ENCODE measurements at places on chromosomes 11 and 22.

DNA sequence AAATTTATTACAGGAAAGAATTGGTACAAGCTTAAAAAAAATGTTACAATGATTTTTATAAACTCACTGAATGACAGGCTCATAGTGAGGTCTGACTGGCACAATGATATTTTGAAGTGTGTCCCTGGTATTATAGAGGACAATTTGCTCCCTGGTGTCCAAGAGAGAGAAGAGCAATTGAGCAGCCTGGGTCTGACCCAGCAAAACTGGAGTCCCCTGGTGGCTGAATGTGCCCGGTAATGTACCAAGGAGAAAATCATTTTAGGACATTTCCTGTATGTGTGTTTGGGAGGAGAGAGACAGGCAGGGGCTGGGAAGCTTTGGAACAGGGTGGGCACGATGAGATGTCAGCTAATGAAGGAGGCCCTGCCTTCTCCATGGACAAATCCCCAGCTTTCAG is 125.3 kb downstream of the APOL5 start:
- DNase-seq, result no peak

DNA sequence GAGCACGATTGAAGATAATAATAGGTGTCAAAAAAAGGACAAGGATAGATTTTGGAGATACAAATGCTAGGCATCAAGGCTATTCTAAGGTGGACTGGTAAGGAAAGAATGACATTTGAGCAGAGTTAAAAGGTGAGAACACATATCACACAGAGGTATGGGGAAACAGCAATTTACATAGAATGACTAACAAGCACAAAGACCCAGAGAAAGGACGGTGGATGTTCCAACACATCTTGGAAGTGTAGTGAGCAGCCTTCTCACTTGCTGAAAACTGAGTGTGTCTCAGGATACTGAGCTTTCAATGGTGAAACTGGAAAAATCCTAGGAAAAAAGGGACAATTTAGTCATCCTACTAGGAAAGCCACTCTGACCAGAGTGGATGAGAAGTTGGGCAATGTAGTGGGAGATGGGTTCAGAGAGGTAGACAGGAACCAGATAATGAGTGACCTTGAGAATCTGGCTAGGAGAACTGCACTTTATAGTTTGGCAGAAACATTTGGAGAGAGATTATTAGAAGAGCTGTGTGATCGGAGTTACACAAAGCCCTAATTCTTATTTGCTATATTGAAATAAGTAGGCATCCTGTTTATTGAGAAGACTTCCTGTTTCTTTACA is 706.0 kb downstream of the KCNA4 start:
- DNase-seq, result no peak

DNA sequence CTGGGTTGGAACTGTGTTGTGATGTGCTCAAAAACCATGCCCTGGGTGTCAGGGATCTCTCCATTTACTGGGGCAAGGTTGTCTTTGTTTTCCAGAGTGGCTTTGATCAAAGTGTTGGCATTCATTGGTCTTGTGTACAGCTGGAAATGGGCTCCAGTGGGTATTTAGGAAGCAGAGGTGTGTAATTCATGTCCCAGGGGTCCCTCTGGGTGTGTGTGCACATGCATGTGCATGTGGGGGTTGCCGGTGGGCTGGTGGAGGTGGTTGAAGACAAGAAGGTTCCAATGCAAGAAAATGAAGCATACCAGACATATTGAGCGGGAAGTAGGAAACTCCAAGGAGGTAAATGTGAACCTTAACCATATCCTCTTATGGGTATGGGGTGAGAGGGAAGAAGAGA is 121.7 kb downstream of the ME3 start:
- DNase-seq, result no peak

GRCh38 chr11:64989416-64989815 is 7.4 kb downstream of the BATF2 start:
- no peak for DNase-seq

DNA sequence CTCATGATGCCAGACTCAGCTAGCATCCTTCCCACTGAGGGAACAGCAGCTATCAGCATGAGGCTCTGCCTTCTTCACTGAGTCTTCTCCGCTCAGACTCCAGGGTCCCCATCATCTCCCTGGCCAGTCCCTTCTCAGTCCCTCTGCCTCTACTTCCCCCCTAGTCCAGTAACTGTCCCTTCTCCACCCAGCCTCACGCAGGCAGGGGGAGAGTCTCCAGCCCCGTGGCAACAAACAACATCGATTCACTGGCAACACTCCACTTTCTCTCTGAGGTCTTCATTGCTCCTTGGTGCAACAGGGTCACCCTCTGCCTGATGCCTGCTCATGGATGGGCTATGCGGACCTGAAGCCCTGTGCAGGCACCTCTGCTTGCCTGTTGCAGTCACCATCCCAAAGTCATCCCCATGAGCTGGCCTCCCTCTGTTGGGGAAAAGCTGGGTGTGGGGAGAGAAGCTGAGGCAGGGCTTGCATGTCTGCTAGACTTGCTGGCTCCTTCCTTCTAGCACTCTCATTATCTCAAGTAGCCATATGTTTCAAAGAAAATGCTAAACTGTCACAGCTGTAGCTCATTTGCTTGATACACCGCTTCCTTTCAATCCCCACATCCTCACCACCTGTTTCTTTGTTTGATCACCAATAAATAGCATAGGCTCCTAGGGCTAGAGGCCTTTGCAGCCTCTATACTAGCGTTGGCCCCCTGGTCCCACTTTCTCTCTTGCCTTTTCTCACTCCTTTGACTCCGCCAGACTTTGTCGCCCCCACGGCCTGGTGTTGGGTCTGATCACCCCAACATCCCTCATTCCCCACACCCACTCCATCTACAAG is 4.3 kb upstream of the BCR start:
- DNase-seq, result no peak

- DNase-seq, result no peak
Observed at GRCh38 chr22:39382410-39382809, 17.2 kb upstream of the TAB1 start.

- DNase-seq, result no peak
Observed at GRCh38 chr11:70810133-70810532, 411.8 kb downstream of the CTTN start.

- no peak for DNase-seq
Observed at GRCh38 chr11:11691296-11692151, 69.7 kb upstream of the GALNT18 start.

GRCh38 chr11:86724137-86724536 is 51.7 kb upstream of the ME3 start:
- no peak for DNase-seq

GRCh38 chr22:36678477-36678876 is 25.1 kb downstream of the CACNG2 start:
- no peak for DNase-seq

GRCh38 chr11:126123686-126124085 is 61.0 kb upstream of the CDON start:
- no peak for DNase-seq
